ENCODE measurements at places on chromosomes 1 and 21. TPM values are rescaled to one million over a fixed set of nuclear protein-coding genes. Genes with fewer than 3 reads are reported as not detected.

The FAM72C gene
- total RNA-seq = 0.28 TPM

The CD58 gene
- total RNA-seq = 3.7 TPM

The HMGCS2 gene
- total RNA-seq = not detected

DNA sequence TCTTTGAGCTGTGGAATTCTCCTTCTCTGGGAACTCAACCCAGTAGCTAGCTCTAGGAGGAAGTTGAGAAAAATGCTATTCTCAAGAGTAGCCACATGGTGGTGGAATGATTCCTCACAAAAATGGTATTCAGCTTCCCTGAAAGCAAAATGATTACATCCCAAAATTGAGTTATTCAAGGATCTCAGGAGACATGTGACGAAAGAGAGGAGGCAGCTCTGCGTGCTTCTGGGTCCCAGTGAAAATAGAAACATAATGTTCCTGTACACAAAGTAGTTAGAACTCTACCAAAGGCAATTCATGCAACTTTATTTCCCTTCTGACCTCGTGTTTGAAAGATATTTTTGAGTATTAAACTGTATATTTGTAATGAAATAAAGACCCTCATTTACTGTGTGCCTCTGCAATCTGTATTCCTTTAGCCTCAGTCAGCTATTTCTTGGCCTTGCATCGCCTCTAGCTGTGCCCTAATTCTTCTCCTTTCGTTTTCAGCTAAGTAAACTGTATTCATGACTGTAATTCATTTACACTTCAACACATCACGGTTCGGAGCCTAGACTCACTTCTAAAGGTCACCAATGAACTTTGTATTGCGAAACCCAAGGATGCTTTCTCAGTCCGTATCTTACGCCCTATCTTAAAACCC is 167.3 kb downstream of the FASLG start:
- DNase-seq = no peak

DNA sequence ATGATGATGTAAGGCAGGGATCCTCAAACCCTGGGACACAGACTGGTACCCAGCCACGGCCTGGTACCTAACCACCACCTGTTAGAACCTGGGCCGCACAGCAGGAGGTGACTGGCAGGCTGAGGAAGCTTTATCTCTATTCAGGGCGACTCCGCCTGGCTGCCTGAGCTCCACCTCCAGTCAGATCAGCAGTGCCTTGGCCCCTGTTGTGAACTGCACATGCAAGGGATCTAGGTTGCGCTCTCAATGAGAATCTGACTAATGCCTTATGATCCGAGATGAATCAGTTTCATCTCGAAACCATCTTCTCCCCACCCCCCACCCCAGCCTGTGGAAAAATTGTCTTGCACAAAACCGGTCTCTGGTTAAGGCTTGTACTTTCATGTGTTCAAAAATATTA is 4.2 kb downstream of the RNPC3 start:
- no peak for DNase-seq

DNA sequence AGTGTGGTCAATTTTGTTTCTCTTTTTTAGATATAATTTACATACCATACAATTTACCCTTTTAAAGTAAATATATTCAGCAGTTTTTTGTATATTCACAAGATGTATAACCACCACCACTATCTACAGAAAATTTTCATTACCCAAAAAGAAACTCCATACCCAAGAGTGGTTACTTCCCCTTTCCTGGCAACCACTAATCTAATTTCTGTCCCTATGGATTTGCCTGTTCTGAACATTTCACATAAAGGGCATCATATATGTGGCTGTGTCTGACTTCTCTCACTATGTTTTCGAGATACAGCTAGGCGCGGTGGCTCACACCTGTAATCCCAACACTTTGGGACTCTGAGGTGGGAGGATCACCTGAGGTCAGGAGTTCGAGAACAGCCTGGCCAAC is 13.6 kb downstream of the PACC1 start:
- DNase-seq = no peak

DNA sequence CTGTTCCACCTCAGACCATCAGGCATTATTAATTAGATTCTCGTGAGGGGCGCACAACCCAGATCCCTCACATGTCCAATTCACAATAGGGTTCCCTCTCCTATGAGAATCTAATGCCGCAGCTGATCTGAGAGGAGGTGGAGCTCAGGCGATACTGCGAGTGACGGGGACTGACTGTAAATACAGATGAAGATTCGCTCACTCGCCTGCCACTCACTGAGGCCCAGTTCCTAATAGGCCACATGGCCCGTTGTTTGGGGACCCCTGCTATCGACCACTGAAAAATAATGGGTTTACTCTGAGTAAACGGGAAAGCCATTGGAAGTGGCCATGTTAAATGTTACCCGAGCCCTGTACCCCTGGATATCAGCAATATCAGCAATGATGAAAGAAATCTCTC is 65.9 kb downstream of the GRIK1 start:
- DNase-seq = no peak

DNA sequence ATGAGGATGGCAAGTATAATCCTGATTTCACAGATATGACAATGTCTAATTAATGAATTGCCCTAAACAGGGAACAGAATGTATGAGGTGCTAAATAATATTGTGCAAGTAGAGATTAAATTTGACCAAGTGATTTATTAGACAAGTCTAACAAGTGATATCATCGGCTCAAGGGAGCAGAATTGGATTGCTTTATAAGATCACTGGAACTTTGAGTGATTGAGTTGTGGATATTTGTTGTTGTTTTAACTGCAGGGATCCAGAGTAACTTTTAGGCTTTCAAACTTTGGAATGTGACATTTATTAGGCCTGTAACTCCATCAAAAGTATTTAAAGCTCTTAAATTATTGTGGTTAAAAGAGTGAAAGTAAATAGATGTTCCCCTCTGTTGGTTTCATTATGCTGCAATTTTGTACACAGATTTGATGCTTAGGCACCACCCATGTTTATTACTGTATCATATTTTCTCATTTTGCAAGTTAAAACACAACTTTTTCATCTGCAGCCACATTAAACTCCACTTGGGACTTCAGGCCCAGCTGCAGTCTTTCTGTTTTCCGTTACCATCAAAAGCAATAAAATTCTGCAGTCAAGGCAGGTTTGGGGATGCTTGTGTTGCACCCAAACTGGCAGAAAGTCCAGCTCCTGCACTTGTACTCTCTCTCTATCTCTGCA is 206.6 kb downstream of the HLX start:
- no peak for DNase-seq

DNA sequence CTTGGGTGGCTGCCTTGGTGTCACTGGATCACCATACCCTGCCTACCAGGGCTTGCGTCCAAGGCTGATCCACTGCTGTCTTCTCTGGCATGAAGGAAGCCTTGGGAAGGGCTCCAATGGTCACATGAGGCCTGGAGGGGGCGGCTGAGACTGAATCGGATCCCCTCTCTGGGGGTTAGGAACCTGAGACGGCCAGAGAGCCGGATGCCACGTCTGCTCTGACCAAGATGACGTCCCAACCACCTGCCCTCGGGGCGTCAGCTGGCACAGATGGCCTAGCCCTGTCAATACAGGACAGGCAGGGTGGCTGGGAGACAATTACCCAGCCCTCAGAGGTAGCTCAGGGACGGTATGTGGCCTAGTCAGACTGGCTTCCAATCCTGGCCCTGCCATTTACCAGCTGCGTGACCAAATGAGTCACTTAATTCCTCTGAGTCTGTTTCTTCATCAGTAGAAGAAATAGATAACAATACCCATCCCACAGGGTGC is 5.4 kb downstream of the TRIM62 start:
- DNase-seq = no peak

DNA sequence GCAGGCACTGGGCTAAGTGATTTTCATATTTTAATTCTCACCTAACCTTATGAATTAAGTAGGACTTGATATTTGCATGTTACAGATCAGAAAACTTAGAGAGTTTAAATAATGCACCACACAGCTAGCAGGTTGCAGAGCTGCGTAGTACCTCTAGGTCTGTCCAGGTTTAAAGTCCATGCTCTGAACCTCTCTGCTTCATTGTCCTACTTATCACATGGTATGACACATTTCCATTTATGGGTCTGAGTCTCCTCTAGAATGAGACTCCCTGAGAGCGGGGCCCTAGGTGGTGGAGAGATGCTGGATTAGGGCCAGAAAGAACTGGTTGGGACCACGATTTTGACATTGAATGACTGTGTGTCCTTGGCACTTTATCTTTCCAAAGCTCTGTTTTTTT is 102.5 kb upstream of the USP24 start:
- DNase-seq = no peak
